Activated T-helper 2 cell treated with anti-CD3 and anti-CD28 coated beads, Interferon-gamma antibody, Interleukin-2, Interleukin-4, amounts not matched to agents 10 μg/mL and 5 μg/mL and 100 μg/mL, durations not matched to agents 14 hours and 24 hours and 36 hours (primary cell): ENCODE measurements at places on chromosomes 13 and 19. TPM values are rescaled to one million over a fixed set of nuclear protein-coding genes. Genes with fewer than 3 reads are reported as not detected.

Gene SCAF1
- 64.6 and 69.5 TPM in 2 replicates for total RNA-seq

Gene ZNF829
- 3.4 and 3.5 TPM in 2 replicates for total RNA-seq

Gene SMIM24
- 0.51 and 0.84 TPM in 2 replicates for total RNA-seq

GRCh38 chr19:5083547-5083965, 114.6 kb downstream of the KDM4B start:
- DNase-seq = no peak
- H3K27ac ChIP-seq = no peak overlapping the region
- no peaks in the 10 kb centered on the region for H3K4me1 ChIP-seq
- no peaks in the 10 kb centered on the region for H3K27me3 ChIP-seq

DNA sequence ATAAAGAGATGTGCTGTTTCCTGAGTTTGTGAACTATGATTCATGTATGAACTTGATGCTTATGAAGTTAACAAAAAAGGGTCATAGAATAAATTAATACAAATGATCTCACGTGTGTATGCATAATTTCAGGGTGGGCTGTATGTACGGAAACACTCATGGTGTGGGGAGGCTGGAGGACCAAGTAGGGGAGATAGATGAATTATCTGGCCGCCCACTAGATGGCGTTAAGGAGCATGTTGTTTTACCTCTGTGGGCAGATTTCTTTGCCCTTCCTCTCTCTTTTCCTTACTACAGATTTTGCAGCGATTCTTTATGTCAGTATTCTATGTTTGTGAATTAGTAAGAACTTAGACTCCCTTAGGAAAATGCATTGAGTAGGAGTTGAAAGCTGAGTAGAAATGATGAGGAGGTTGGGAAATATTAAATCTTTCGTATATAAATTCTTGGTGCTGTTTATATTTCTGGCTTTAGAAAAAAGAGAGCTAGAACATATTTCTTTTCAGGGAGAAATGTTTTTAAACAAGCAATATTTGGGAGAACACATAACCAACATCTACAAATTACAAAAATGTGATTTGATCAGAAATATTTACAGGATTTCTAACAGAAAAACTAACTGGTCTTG, 47.4 kb upstream of the TMTC4 start:
- H3K36me3 ChIP-seq = no peaks in the 10 kb centered on the region
- H3K4me1 ChIP-seq = no peaks in the 10 kb centered on the region
- no peak overlapping the region for H3K27ac ChIP-seq
- no peak overlapping the region for H3K4me3 ChIP-seq

DNA sequence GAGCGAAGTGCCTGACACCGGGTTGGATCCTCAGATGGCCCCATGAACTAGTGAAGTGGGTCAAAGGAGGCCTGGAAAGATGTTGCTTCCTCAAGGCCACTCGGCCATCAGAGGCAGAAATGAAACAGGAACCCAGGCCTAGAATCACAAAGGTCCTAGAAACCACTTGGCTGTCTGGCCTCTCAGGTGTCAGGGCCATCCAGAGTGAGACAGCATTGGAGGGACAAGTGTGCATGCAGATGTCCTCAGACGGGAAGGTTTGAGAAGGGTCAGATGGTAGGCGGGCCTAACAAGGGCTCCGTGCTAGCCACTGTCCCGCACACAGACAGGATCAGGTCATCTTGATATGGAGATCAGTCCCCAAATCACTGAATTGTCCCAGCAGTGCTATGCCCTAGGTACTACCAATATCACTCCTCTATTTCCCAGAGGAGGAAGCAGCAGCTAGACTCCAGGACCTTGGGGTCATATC, 14.3 kb downstream of the CCDC97 start:
- no peaks in the 10 kb centered on the region for H3K27me3 ChIP-seq
- peaks cover 71% of the 10 kb centered on the region for H3K36me3 ChIP-seq
- peak overlapping the region; percentile 79 for H3K27ac ChIP-seq
- peaks cover 41% of the 10 kb centered on the region for H3K4me1 ChIP-seq
- DNase-seq = no peak

GRCh38 chr19:35162471-35163326, 8.2 kb downstream of the FXYD5 start:
- H3K27me3 ChIP-seq = no peaks in the 10 kb centered on the region
- DNase-seq = no peak
- H3K36me3 ChIP-seq = peaks cover 100% of the 10 kb centered on the region
- H3K4me3 ChIP-seq = no peak overlapping the region
